ENCODE measurements at places on chromosomes 4 and X. TPM values are rescaled to one million over a fixed set of nuclear protein-coding genes. Genes with fewer than 3 reads are reported as not detected.

Gene FAT4
- polyA plus RNA-seq = 3.3 TPM

Gene RTL3
- not detected for polyA plus RNA-seq

Gene NHS
- polyA plus RNA-seq = 0.35 TPM

Gene FAM53A
- 6.8 TPM for polyA plus RNA-seq

Gene POU3F4
- polyA plus RNA-seq = 0.40 TPM

Gene BMP3
- 2.9 TPM for polyA plus RNA-seq

Gene MAGEA8
- not detected for polyA plus RNA-seq

Gene DMRTC1B
- 2.4 TPM for polyA plus RNA-seq

Gene F8A3
- 11.9 TPM for polyA plus RNA-seq

Gene SPARCL1
- 15.7 TPM for polyA plus RNA-seq

Gene HSD17B13
- polyA plus RNA-seq = 0.30 TPM

Gene ADAD1
- polyA plus RNA-seq = not detected

Gene SLC9B1
- not detected for polyA plus RNA-seq

Gene TIGD4
- polyA plus RNA-seq = 0.19 TPM

Gene GK
- polyA plus RNA-seq = 18.5 TPM

Gene XAGE2
- polyA plus RNA-seq = 12.7 TPM

Gene NSG1
- polyA plus RNA-seq = 70.1 TPM

Gene ZNF41
- 2.1 TPM for polyA plus RNA-seq

Gene RNF128
- polyA plus RNA-seq = 58.0 TPM

Gene TMSB15A
- 39.0 TPM for polyA plus RNA-seq

Gene PPP4R3C
- not detected for polyA plus RNA-seq

Gene MAP7D3
- 6.8 TPM for polyA plus RNA-seq

Gene TMEM255A
- 2.2 TPM for polyA plus RNA-seq

Gene CRLF2
- not detected for polyA plus RNA-seq

Gene CENPVL1
- polyA plus RNA-seq = 0.10 TPM

Gene GPC3
- 618 TPM for polyA plus RNA-seq

Gene MAGEA1
- not detected for polyA plus RNA-seq

Gene KCND1
- 3.2 TPM for polyA plus RNA-seq

Gene PAGE4
- polyA plus RNA-seq = 0.63 TPM

Gene PRKG2
- 6.7 TPM for polyA plus RNA-seq

Gene PCDH10
- 16.7 TPM for polyA plus RNA-seq

Gene ESX1
- not detected for polyA plus RNA-seq

Gene APLN
- polyA plus RNA-seq = 0.92 TPM

Gene HSFX4
- not detected for polyA plus RNA-seq

Gene MGAT4D
- polyA plus RNA-seq = not detected

Gene SYTL4
- polyA plus RNA-seq = 3.4 TPM

Gene GLRA2
- not detected for polyA plus RNA-seq

Gene MAGEE2
- not detected for polyA plus RNA-seq

Gene FANCB
- polyA plus RNA-seq = 2.7 TPM

Gene ATOH1
- 0.86 TPM for polyA plus RNA-seq

Gene ZAR1
- polyA plus RNA-seq = 0.49 TPM

Gene SATL1
- 0.17 TPM for polyA plus RNA-seq

Gene HMGN5
- polyA plus RNA-seq = 8.3 TPM

Gene FAM47E
- 11.1 TPM for polyA plus RNA-seq

Gene SLIT2
- polyA plus RNA-seq = 29.2 TPM

Gene F8A2
- polyA plus RNA-seq = not detected

Gene SCRG1
- 6.1 TPM for polyA plus RNA-seq

Gene DIPK2B
- 0.29 TPM for polyA plus RNA-seq

Measured in hepatocyte (in vitro differentiated cells).